ENCODE measurements at places on chromosomes 2 and 18. TPM values are rescaled to one million over a fixed set of nuclear protein-coding genes. Genes with fewer than 3 reads are reported as not detected.

Gene CFAP221
- not detected for total RNA-seq

Gene EMX1
- total RNA-seq, result not detected

Gene TIGD1
- 8.2 TPM for total RNA-seq

Gene CD207
- total RNA-seq, result not detected

Gene ARHGEF4
- 3.2 TPM for total RNA-seq

Gene TSPYL6
- total RNA-seq, result not detected

Gene ZNF804A
- total RNA-seq, result not detected

Gene DNAJC5G
- not detected for total RNA-seq

Gene SOWAHC
- total RNA-seq, result 12.7 TPM

Gene MAPK4
- not detected for total RNA-seq

Gene HOXD13
- total RNA-seq, result not detected

Gene FKBP1B
- 12.6 TPM for total RNA-seq

Gene KCNIP3
- total RNA-seq, result 0.57 TPM

Gene ASXL3
- 10.1 TPM for total RNA-seq

Gene CYP27A1
- 4.1 TPM for total RNA-seq

Gene CRYGC
- not detected for total RNA-seq

Gene ROCK2
- total RNA-seq, result 49.6 TPM

Gene CCDC74B
- 1.7 TPM for total RNA-seq

Gene TMSB10
- total RNA-seq, result 2,534 TPM

Gene TCF23
- total RNA-seq, result not detected

Gene UNC80
- not detected for total RNA-seq

Gene SANBR
- 11.3 TPM for total RNA-seq

Gene ANKRD23
- 4.4 TPM for total RNA-seq

Gene MAP3K19
- not detected for total RNA-seq

Gene REV1
- total RNA-seq, result 32.5 TPM

Gene ALKAL2
- total RNA-seq, result 52.9 TPM

Gene FARSB
- 15.8 TPM for total RNA-seq

Gene ENOSF1
- 22.3 TPM for total RNA-seq

Gene KIF5C
- 10.2 TPM for total RNA-seq

Gene DLX2
- 17.4 TPM for total RNA-seq

All from osteocyte (in vitro differentiated cells).